ENCODE measurements at places on chromosomes 1 and 21.

DNA sequence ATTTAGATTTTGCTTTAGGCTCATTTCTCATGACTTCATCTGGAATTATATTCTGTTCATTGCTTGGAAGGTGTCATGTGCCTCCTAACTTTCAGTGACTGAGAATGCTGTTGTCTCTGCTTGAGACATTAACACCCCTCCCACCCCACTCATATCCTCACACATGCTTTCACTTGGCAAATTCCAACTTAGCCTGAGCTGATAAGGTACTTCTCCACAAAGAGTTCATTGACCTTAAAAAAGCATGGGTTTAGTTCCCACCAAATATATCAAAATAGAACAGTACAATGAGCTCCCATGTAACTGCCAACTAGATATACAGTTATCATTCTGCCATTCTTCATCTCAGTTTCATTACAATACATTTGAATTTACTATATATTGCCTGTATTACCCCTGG lies 576.5 kb upstream of the ADGRL2 start:
- DNase-seq = no peak

GRCh38 chr21:41640748-41641509 lies 125.9 kb downstream of the RIPK4 start:
- no peak for DNase-seq

DNA sequence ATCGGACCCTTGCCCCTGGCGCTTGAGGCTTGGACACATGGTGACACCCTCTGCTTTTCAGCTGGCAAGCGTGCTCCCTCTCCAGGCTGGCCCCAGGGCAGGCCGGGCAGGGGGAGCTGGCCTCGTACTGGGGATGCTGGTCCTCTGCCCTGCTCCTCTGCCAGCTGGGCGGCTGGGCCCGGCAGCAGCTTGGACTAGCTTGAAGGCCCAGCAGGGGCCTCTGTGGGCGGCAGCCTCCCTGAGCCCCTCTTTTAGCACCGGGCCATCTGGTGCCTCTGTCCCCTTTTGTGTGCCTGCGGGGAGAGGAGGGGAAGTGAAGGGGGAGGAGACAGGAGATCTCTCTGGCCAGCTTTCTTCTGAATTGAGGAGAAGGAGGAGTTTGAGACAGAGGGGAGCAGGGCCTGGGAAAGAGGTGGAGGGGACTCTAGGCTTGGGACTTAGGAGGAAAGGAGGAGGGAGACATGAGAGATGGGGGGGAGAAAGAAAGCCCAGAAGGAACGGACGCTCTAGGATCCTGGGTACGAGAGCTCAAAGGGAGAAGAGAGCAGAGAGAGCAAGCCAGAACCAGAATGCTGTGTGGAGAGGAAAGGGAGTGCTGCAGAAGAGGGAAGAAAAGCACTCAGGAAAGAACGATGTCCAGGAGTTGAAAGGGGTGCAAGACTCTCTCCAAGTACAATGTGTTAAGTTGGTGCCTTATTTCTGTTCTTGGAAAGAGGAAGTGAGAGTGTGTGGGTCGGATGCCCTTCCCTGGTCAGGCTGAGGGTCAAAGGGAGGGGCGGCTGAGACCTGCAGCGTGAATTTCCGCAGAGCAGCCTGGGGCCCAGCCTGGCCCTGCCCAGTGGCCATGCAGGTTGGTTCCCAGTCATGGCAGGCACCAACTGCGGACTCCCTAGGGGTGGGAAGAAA lies 40.3 kb downstream of the IER5 start:
- no peak for DNase-seq

DNA sequence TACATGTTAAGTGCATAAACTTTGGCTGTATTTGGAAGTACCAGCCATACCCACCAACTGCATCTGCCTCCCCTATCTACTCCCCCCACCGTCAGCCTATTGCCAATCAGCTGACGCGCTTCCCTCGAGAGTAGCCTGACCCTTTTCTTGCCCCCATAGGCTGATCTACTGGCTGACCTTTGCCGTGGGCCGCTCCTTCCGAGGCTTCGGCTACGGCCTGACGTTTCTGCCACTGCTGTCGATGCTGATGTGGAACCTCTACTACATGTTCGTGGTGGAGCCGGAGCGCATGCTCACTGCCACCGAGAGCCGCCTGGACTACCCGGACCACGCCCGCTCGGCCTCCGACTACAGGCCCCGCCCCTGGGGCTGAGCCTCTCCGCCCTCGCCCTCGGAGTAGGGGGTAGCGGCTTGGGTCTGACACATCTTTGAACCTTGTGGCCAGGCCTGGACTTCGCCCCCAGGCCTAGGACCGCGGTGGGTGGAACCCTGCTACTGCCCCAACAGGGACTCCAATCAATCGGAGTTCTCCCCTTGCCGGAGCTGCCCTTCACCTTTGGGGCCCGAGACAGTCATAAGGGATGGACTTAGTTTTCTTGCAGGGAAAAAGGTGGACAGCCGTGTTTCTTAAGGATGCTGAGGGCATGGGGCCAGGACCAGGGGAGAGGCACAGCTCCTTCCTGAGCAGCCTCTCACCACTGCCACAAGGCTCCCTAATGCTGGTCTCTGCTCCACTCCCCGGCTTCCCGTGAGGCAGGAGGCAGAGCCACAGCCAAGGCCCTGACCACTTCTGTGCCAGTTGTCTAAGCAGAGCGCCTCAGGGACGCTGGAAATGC lies 4.0 kb downstream of the GLMP start:
- DNase-seq = peak; percentile 81

DNA sequence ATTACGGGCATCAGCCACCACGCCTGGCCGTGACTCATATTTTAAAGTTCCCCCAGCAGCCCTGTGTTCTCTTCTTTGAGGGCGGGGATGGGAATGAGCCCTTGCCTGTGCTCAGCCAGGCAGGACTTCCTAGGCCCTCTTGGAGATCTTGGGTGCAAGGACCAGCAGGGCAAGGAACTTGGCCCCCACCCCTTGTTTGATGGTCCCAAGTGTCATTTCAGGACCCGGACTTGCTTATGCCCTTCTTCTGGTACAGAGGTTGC lies 9.3 kb downstream of the RASSF5 start:
- DNase-seq = no peak

GRCh38 chr1:90728502-90729287 lies 11.6 kb upstream of the BARHL2 start:
- no peak for DNase-seq

DNA sequence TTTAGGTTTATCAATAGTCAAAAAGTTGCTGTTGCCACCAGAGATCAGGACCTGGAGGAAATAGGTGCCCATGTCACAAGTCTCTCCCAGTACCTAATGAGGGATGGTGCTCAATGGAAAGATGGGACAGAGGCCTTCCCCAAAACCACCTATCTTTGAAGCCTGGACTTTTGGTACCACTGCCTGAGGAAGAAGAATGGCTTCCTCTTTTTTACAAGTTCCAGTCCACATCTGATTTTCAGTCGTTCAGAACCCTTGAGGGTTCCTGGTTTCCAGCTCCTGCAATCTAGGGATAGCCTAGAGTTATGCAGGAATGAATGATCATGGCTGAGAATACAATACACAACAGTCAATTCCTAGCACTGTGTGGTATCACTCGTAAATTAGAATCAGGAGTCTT lies 5.7 kb downstream of the CATSPERE start:
- no peak for DNase-seq

DNA sequence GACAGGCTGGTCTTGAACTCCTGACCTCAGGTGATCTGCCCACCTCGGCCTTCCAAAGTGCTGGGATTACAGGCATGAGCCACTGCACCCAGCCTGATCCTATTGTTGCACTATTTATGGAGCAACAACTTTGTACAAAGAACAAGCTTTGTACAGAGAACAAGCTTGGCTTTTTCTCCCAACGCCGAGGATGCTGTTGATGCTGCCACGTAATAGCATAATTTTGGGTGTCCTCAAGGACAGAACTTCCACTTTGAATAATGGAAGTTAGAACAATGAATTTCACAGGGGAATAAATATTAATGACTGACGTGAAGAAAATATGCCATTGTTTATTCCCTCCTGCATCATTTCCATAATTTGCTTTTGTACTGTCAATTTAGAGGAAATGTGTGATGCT lies 12.8 kb upstream of the RBP7 start:
- no peak for DNase-seq

DNA sequence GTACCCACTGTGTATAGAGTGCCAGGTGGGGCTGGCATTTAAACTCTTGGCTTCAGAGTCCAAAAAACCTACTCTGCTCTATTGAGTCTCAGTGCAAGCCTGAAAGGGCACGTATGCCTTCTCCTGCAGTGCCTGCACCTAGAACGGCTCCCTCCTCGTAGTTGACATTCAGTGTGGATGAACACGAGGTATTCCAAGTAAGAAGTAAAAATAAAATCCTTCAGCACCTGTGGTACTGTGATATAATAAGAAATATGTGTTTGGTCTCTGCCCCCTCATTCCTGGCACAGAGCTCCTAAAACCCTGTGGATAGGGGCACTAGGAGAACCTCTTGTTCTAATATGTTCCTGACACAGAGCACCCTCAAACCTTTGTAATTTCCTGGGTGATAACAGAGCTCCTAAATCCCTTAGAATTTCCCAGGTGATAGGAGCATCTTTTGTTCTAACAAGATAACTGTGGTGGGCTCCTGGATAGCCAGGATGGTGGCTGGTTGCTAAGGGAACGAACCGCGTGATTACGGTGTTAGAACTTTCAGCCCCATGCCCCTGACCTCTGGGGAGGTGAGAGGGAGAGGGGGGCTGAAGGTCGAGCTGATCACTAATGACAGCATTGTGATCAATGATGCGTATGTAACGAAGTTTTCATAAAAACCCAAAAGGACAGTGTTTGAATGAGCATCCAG lies 16.8 kb downstream of the UCK2 start:
- DNase-seq = no peak

- DNase-seq = no peak
Observed at GRCh38 chr1:163115887-163116286, 46.7 kb downstream of the RGS4 start.

GRCh38 chr21:32020564-32020963 lies 147.7 kb downstream of the HUNK start:
- DNase-seq = no peak

- DNase-seq = no peak
Observed at GRCh38 chr21:31218830-31219608, 125.0 kb downstream of the TIAM1 start.

- no peak for DNase-seq
Observed at GRCh38 chr1:169024800-169025271, 81.7 kb upstream of the ATP1B1 start.

GRCh38 chr1:209659909-209660308 lies 7.7 kb upstream of the LAMB3 start:
- DNase-seq = no peak

GRCh38 chr21:33289199-33289819 lies 23.1 kb downstream of the IL10RB start:
- DNase-seq = no peak

GRCh38 chr1:52635321-52636089 lies 2.5 kb downstream of the SHISAL2A start:
- no peak for DNase-seq

GRCh38 chr1:236750928-236751327 lies 44.2 kb upstream of the MTR start:
- no peak for DNase-seq

DNA sequence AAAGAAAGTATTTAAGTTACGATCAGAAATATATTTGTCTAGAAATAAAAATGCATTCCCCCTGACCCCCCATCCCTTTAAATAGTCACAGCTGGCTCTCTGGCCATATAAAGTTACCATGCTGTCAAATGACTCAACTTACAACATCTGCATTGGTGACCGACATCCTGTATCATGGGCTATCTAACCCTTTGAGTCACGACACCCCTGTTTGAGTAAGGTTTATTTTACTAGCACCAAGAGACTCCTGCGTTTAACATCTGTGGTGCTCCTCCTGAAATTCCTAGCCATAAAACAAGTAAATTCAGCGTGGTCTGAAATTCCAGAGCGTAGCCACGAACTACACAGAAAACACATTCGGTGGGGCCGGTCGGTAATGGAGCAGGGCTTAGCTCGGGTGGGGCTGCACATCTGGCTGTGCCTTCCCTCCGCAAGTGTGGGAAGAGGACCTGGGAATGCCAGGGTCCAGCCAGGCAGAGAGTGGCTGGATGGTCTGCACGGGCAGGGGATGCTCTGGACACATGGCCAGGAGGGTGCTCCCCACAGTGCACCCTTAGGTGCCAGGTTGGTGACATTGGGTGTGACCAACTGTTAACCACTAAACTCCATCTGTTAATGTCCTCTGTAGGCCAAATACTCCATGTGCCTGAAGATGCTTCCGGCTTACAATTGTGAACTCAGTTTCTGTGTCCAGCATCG lies 53.0 kb upstream of the CLDN14 start:
- DNase-seq = no peak

DNA sequence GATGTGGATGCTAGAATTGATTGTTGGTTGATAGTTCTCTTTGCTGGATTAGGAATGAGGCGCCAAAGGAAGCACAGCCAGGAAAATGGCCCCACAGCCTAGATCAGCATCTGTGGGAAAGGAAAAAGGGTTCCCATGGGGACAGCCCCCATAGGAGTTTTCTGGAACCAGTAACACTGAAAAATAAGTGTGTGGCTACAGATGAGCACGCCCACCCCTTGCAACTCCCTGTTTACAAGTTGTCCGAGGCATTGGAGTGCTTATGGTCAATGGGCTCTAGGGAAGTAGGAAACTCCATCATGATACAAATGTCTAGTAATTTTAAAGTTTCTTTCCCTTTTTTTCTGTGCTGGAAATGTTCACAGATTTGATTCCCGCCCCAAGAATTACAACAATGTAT lies 23.8 kb upstream of the UBE2U start:
- no peak for DNase-seq

- DNase-seq = no peak
Observed at GRCh38 chr1:71294178-71294577, 213.3 kb upstream of the ZRANB2 start.

- DNase-seq = no peak
Observed at GRCh38 chr1:183137782-183138181, 48.3 kb upstream of the LAMC2 start.

DNA sequence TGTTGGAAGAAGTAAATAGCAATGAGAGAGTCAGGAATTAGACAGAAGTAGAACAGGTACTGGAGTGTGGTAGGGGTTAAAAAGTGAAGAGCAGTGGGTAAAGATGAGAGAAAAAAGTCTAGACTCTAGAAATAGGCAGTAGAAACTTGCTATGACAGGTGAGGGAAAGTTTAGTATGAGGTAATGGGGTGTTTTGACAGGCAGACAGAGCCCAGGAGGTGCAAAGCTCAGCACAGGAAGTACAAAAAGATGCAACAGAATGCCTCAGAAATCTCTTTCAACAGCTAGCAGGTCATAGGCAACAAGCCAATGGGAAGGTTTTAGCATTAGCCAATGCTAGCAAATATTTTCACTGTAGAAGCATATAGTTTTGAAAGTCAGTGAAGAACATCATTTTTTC lies 319.1 kb upstream of the SGIP1 start:
- no peak for DNase-seq

- DNase-seq = no peak
Observed at GRCh38 chr1:210618369-210618768, 289.7 kb downstream of the HHAT start.

DNA sequence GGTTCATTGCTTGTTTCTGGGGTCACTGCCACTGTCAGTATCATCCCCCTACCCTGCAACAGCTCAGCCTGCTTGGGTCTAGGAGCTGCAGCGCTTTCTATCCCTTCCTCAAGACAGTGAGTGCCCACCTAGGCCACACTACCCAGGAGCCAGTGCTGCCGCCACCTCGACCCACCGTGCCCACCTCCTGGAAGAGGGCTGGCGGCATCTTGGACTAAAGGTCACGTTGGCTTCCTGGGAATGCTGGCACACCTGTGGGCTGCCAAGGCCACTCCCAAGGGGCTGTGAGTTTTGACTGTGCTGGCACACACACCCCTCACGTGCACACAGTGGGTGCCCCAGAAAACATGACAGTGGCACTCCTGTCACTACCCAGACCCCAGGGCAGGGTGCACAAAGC lies 22.1 kb downstream of the CRYAA start:
- DNase-seq = no peak

GRCh38 chr1:53948291-53948690 lies 2.1 kb downstream of the LRRC42 start:
- no peak for DNase-seq

- no peak for DNase-seq
Observed at GRCh38 chr1:35453031-35453430, 104.2 kb downstream of the KIAA0319L start.
